Stimulated activated CD4-positive, alpha-beta T cell treated with anti-CD3 and anti-CD28 coated beads, Interleukin-1b, Interleukin-23, amount 100 ng/mL, for 1 hour (primary cell): ENCODE measurements at places on chromosomes 1 and 21.

GRCh38 chr21:36202726-36203602, 46.3 kb downstream of the DOP1B start:
- no peak for DNase-seq

GRCh38 chr1:190226006-190226405, 251.7 kb downstream of the BRINP3 start:
- no peak for DNase-seq

GRCh38 chr1:64942675-64943074, 23.7 kb downstream of the JAK1 start:
- no peak for DNase-seq

DNA sequence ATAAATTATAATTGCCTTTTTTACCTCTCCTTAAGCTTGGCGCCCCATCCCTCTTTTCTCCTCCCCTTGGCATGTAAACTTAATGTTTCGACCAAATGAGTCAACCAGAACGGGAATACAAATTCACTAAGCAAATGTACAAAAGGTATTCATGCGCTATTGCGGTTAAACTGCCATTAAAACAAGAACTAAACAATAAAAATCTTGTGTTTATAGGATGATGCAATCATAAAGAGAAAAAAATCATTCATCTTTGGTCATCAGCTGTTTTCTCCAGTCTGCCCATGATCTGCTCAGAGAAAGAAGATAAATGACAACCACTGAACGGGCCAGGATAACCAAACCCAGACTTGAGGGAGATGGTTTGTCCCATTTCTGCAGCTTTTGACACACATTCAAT, 534.2 kb upstream of the PLXNA2 start:
- DNase-seq: no peak

GRCh38 chr1:198019126-198019525, 102.0 kb downstream of the LHX9 start:
- DNase-seq: no peak

GRCh38 chr1:210272666-210273065, 40.1 kb downstream of the SERTAD4 start:
- DNase-seq: no peak

- no peak for DNase-seq
These were observed 24.0 kb downstream of the TEX35 start for GRCh38 chr1:178536844-178537371.

DNA sequence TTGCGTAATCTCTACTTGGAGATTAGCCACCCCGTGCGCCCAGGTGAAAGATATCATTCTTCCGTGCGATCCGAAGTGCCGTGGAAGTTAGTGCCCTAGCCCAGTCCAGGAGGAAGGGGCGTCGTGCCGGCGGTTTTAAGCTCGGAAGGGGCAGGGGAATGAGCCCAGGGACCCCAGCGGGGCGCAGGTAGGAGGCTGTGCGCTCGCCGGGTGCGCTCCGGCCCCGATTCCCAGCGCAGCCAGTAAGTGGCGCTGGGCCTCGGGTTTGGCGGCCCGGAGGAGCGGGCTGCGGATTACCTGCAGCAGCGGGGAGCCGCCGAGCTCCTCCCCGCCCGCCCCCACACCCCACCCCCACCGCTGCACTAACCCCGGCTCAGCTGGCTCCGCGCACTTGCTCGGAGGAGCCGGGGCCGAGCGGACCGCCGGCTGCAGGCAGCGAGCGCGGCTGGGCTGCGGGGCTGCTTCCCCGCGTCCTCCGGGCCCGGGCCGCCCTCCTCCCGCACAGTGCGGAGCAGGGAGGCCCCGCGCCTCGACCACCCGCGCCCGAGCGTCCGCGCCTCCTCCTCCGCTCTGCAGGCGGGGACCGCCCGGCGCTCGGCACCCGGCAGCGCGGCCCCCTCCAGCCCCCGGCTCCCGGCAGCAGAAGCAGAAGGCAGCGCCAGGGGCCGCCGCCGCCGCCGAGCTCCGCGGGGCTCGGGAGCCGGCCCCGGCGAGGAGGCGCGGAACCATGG, at the start of gene RYR2:
Gene RYR2, plus strand, starts transcription at position 390 of the 731 bp plus-strand sequence. Its CDS starts 338 bp downstream, at position 728.
- DNase-seq: no peak

DNA sequence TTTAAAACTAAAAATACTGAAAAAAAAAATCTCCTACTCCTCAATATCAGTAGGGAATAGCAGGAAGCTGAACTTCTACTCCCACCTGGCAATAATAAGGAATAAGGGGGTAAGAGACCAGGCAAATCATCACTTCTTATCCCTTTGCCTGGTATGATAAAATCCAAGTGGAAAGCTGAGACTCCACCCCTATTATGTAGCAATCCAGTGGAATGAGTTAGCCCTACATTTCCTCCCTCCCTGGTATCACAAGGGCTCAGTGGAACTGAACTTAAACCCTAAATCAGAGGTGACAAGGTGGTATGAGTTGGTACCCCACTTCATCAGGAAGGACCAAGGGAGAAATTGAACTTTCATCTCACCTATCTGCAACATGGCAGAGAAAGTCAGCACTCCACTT, 25.7 kb downstream of the TRIM33 start:
- no peak for DNase-seq

DNA sequence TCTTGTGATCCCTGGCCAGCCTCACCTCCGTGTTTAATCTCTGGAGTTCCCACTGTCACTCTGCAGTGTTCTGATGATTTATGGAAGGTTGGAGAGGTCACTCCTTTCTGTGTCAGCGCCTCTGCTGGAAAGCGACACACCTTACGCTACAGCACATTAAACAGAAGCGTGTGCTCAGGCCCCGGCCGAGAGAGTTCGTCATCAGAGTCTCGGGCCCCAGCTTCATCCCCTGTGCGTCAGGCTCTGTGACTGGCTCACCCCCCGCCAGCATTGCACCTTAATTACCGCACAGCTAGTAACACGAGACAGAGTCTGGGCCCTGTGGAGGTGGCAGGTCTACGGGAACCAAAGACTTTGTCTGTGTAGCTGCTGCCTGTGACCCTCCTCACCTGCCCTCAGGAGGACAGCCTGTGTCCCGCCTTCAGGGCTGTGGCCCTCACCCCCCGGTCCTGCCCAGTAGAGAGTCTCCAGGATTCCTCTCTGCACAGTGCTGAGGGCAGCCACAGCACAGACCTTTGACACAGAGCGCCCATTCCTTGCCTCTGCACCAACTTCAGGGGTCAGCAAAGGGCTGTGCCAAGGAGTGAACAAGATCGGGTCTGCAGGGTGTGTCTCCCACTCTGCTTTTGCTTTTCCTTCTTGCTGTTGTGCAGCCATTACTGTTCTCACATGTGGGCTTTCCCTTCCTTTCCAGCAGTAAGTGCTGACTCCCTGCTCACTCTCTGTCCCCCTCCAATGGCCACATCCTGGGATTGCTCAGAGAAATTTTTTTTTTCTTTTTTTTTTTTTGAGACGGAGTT, 157.6 kb downstream of the PGBD5 start:
- no peak for DNase-seq

GRCh38 chr1:157367091-157367739, 185.1 kb downstream of the FCRL5 start:
- DNase-seq: no peak

GRCh38 chr1:83015163-83015562, 983.8 kb downstream of the TTLL7 start:
- no peak for DNase-seq

DNA sequence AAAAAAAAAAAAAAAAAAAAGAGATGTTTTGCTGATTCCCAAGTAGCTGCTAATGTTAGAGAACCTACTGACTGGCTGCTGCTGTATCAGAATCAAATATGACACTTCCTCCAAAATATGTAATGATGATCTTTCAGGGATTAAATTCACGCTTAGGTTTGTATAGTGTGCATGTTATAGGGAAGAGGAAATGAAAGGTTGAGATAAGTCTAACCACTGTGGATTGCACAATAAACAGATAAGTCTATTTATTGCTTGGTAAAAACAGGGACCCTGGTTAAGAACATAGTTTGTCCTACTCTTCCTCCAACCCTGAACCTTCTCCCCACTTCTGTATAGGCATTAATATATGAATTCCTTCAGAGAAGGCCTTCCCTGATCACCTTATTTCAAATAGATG, 13.2 kb downstream of the RC3H1 start:
- DNase-seq: no peak

- DNase-seq: no peak
These were observed 130.1 kb downstream of the SIM2 start for GRCh38 chr21:36828891-36829515.

GRCh38 chr21:38404177-38404576, 94.1 kb downstream of the ERG start:
- DNase-seq: no peak

GRCh38 chr1:94677087-94677486, 135.5 kb upstream of the F3 start:
- no peak for DNase-seq

- DNase-seq: no peak
These were observed 143.7 kb downstream of the PCNX2 start for GRCh38 chr1:233151861-233152260.

DNA sequence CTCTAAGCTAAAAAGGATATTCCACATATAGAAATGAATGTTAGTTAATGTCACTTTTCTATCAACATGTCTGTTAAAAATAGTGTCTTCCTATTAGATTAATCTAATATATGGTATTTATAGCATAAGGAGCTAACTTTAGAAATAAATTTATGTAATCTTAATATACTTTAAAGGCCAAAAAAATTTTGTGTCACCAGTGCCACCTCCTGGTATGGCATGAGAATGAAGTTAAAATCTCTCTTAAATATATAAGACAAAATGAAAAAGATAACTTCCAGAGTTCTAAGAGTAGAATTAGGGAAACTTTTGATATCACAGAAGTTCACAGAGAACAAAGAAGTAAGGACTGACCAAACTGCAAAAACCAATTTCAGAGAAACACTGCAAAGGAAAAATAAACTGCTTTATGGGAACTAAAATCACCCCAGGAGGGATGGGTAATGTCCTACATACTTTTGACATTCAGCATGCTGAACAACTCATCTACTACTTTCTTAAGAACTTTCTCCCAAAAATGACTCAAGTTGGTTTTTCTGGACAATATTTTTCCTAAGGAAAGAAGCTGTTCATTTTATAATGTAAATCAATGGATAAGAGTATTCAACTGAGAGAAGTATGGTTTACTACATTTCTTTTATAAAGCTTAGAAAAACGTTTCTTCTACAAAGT, 82.8 kb downstream of the TRIM33 start:
- no peak for DNase-seq
